ENCODE measurements at places on chromosomes 1 and 21.

- DNase-seq: no peak
These were observed at the start of gene LDLRAD2 for GRCh38 chr1:21811875-21812305. Gene LDLRAD2, plus strand, starts transcription at chr1:21812265. Its CDS starts 187 bp downstream, at chr1:21812452.

- no peak for DNase-seq
These were observed 153.4 kb downstream of the DHRS3 start for GRCh38 chr1:12464598-12465056.

- DNase-seq: no peak
These were observed at the start of gene SERINC2 for GRCh38 chr1:31412732-31413404. Gene SERINC2, plus strand, starts transcription at chr1:31413213. Its CDS starts 53 bp downstream, at chr1:31413266.

DNA sequence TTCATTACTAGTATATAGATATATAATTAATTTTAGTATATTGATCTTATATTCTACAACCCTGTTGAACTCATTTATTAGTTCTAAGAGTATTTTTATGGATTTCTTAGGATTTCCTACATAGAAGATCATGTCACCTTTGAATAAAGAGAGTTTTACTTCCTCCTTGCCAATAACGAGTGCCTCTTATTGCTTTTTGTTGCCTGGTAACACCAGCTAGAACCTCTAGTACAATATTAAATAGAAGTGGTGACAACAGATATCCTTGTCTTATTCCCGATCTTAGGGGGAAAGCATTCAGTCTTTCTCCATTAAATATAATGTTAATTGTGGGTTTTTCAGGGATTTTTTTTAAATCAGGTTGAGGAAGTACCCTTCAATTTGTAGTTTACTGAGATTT, 40.8 kb downstream of the WNT2B start:
- DNase-seq: no peak

DNA sequence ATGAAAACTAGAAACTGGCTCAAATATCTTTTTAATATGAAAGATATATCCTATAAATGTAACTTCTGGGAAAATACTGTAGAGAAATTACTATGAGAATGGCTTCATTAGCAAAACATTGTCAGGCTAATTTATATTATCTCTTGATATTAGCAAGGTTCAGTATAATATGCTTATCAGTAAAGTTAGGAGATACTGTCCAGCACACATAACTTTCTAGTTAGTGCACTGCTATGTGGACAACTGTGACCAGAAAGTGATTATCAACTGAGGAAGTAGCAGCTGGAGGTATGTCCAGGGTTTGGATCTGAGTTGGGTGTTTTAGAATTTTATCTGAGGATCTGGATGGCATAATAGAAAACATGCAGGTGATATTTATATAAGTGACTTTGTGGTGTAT, 7.5 kb downstream of the LRRC8C start:
- no peak for DNase-seq

DNA sequence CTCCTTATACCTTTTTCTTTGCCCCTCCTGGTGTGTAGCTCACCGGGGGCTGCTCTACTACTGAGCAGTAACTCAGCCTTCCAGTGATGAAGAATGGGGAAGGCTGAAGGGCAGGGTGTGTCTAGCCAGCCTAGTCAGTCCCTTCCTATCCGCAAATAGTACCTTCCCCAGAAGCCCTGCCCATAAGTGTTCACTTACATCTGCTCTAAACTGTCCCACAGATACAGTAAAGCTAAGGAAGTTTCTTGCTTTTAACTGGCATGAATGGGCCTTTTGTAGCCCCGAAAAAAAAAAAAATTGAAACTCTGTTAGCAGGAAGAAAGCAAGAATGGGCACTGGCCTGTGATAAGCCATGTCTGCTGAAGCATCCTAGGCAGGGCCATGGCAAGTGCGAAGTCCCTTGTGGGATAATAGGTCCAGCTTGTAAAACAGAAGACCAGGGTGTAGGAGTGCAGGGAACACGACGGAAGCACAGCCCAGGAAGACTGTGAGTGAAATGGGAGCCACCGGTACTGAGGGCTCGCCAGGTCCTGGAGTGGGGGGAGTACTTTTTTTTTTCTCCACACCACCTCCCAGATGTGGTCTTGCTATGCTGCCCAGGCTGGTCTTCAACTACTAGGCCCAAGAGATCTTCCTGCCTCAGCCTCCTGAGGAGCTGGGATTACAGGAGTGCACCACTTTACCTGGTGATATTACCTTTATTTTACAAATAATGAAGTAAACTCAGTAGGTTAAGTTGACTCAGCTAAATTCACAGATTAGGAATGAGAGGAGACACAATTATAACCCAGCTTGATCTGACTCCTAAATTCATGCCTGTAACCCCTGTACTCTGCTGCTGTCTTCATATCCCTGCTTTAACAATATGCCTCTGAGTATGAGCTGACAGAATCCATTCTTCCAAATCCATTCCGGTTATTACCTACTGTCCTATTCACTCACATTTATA, 347.5 kb downstream of the SMYD3 start:
- DNase-seq: no peak

DNA sequence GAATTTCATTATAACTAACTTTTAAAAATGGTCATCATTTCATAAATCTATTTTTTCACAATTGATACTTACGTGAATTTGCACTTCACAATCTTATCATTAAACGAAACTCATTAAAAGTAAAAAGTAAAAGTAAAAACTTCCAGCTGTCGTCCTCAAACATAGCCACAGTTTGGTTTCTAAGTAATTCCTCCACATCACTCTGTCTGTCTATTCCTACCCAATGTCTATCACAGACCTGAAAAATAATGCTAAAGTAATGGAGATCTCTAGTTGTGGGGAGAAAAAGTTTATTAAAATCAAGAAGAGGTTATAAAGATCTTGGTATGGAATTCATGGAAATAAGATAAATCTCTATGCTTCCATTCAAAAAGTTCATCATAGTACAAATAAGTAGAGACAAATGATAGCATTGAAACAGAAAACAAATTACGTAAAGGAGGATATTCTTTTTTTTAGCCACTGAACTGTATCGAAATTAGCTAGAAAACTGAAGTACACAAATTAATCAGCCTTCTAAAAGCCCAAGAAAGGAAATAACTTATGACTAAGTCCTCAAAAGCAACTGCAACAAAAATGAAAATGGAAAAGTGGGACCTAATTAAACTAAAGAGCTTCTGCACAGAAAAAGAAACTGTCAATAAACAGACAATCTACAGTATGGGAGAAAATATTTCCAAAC, 148.6 kb downstream of the TIAM1 start:
- no peak for DNase-seq

DNA sequence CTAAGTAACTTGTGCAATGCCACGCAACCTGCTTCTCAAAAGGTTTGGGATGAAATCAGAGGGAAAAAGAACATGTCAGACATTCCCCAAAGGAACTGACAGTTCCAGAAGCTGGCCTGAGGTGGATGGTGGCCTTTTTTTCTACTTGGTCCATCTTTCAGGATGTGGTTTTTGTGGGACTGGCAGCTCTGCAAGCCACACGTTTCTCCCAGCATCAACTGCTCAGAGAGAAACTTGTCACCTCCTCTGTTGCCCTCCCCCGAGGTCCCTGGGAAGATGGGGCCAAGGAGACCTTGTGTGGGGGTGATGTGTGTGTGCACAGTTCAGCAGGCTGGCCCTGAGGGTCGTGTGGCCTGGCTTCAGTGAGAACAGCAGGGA, 2.5 kb upstream of the DHRS3 start:
- peak; percentile 26 for DNase-seq

DNA sequence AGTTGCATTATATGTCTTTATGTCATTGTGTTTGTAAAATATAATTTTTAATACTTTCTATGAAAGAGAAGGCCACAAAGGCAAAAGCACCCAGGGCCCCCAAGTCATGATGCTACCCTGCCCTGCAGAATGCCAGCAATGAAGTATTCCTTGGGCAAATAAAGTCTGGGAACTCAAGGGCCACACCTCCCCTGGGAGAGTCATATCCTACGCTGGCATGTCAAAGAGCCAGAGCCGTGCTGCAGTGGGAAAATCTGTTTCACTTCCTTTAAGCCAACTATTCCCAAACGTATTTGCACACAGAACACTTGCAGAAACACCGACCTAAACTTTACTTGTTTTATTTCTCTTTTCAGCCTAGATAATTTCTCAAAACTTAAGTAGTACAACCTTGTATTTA, 98.4 kb upstream of the KAZN start:
- DNase-seq: no peak

DNA sequence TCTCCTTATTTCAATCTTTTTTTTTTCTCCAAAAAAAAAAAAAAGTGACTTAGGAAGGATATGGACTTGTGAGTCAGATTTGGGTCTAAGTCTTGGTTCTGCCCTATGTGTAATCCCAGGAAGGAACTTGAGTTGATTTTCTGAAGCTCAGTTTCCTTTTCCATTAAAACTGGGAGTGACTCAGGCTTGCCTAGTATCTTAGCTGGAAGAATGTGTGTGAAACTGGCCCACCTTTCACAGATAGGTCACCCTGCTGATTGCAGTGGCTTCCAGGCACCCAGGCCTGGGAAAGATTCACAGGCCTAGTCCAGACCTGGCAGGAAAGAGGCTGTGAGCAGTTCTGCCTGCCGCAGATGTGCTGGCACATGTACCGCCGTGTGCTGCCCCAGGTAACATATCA, 218.3 kb upstream of the HOOK1 start:
- no peak for DNase-seq

Data from CD8-positive, alpha-beta memory T cell (primary cell).